Head of caudate nucleus (tissue), 42 donors: ENCODE measurements at places on chromosomes 7 and 10.

- no peak for DNase-seq
Observed at GRCh38 chr7:32930378-32930777, 26.9 kb upstream of the FKBP9 start.

DNA sequence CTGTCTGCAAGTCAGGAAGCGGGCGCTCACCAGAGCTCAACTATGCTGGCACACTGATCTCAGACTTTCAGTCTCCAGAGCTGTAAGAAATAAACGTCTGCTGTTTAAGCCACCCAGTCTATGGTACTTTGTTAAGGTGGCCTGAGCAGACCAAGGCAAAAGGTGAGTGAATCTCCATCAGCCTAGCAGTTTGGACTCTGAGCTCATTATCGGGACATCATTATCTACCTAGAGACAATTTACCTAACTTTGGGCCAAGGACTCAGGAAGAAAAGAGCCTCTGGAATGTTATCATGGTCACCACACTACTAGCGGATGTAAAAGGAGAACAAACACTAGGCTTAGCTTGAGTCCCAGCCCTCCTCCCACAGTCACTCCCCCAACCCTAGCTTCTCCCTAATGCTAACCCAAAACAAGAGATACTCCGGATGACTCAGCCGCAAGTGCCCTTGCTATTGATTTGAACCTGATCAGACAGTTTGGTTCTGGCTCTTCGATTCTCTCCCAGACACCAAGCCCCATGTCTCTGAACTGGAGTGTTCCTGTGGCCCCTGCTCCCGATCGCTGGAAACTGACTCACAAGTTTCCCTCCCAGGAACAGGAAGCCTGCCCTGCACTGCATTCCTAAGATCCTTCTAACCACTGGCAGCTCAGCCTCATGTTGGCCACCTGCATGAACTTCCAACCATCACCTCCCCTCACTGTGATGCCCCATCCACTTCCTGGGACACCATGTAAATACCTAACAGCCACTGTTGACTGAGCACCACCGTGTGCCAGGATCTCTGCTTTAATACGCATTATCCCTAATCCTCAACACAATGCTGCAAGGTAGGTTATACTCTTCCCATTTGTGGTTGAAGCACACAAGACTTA lies 34.5 kb downstream of the CREB3L2 start:
- DNase-seq = no peak

DNA sequence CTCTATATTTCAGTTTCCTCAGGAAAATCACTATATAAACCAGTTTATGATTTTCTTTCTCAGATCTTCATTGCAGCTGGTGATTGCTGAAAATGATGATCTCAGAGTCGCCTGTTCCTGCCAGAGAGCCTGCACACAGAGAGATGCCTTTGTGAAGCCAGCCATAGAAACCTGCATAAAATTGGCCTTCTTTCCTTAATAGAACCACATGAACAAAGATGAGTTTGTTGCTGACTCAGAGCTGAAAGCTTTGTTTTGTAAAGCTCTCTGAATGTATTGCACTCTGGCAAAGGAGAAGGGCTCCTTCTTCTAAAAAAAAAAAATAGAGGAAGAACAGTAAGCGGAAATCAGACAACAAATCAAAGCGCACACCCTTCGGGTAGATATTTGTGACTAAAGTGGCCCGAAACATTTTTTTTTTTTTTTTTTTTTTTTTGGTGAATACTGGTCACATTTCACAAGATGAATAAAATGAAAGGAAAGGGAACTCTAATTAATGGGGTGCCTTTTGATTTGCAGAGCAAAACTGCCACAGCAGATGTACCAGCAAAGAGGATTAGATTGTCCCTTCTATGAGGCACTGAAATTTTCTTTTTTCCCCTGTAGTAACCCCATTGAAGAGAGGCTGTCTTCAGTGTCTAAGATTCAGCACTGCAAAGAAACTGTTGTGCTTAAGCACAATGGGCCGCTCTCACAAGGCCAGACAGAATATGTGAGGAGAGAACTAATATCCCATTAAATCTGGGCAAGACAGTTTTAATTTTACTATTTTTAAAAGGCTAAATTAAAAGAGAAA lies 75.1 kb upstream of the PTPRZ1 start:
- peak; percentile 84 for DNase-seq

- peak; percentile 78 for DNase-seq
Observed at GRCh38 chr7:22452142-22452959, 47.6 kb downstream of the STEAP1B start.

DNA sequence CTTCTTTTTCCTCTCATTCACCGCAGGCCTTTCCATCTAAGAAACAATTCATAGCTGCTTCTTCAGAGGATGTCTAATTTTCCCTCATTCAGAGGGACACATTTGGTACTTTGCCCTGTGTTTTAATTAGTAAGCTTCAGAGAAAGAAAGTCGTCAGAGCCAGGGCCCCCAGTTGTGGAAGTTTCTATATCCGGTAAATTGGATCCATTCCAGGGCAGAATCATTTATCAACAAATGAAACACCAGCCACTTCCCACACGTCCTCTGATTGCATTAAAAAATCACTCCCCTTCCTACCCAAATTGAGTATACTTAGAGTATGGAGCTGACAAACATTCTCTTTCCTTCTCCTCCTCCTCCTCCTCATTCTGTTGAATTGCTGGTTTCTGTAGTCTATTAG lies 205.8 kb upstream of the HDAC9 start:
- no peak for DNase-seq

GRCh38 chr7:77537136-77537777 lies at the start of gene PTPN12:
Gene PTPN12, plus strand, starts transcription at chr7:77537295. Its CDS starts 252 bp downstream, at chr7:77537547.
- no peak for DNase-seq

DNA sequence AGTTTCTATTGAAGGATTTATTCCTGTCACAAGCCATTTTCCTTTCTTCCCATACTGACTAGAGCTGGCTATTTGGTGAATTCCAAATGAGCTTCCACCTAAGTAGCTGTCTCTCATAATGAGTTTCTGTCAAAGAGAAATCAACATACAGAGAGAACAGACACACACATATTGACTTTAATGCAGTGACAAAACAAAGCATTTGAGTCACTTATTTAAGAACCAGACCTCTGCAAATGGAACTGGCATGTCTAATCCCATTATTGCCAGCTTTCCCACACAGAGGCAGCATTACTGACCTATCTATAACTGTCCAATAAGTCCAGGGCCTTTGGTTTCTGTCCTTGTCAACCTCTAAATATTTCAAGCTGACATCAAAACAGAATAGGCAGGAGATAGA lies 179.3 kb upstream of the CSTF2T start:
- no peak for DNase-seq

DNA sequence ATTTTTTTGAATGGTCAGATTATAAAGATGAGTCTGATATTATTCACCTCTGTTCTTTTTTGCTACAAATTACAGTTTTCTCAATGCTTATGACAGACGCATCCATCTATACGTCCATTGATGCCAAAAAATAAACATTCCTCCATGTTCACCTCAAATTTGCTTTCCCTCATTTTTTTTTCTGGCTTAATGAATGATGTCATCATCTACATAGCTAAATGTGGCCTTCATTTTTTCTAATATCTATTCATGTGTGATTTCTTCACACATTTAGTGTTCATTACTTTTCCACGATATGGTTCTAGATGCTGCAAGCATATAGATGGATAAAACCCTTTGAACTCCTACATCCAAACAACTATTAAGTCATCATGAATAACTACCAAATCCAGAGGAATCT lies 163.1 kb downstream of the MAGI2 start:
- DNase-seq = no peak

DNA sequence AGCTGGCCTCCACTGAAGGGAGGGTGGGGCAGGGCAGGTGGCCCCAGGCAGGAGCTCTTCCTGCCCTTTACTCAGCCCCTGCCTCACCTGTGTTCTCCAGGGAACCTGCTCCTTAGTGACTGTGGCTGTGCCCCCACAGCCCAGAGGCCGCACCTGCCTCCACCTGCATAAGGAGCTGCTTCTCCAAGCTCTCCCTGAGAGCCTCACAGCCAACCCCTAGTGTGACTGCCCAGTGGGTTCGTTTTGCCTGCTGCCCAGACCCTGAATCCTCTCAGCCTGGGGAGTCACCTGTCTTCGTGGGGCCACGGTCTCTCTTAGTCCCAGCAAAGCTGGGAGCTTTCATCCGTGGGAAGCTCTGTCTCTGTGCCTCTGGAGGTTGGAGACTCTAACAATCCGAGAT lies 94.4 kb downstream of the GLRX3 start:
- no peak for DNase-seq

DNA sequence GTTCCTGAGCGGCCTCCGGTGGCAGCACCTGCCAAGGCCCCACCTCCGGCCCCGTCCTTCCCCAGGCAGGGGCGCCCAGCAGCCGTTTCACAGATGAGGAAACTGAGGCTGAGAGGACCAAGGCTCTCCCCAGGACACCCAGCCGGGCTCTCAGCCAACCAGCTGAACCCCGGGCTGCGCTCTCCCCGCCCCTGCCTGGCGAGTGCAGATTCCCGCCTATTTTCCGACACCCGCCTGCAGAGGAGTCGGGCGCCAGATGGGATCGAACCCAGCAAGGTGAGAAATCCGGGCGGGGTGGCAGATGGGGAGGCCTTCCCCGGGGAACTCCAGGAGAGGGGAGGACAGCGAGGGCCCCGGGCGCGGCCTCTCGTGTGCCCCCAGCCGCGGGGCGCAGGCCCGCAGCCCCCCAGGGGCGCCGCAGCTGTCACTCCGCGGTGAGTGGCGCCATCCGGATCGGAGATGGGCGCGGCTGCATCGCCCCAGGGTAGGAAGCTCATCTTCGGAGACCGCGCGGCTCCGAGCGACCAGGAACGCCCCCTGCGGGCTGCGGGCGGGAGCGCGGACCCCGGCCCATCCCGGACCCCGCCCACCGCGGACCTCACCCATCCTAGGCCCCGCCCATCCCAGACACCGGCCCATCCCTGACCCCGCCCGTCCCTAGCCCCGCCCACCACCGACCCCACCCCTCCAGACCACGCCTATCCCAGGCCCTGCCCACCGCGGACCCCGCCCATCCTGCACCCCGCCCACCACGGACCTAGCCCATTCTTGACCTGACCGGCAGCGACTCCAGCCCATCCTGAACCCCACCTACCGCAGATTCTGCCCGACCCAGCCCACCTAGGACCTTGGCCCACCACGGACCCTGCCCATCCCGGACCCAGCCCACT lies 90.3 kb downstream of the MICALL2 start:
- no peak for DNase-seq

- no peak for DNase-seq
Observed at GRCh38 chr10:113617086-113617485, 46.8 kb downstream of the NRAP start.

GRCh38 chr7:51303142-51303525 lies 13.5 kb downstream of the COBL start:
- DNase-seq = no peak

DNA sequence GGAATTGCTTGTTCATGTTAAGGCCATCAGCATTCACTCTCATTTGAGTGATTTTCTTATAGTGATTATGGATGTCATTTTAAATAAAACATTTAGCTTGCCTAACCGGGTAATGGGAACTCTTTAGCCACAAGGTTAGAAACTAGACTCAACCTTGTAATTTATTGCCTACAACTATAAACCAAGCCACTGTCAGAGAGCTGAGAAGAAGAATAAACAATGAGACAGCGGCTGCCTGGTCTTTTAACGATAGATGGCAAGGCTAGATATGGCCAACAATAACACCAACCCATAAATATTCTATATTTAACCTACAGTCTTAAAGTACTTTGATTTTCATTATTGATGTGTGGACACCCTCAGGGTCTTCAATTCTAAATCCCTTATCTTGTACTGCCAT lies 27.8 kb upstream of the INHBA start:
- DNase-seq = no peak

DNA sequence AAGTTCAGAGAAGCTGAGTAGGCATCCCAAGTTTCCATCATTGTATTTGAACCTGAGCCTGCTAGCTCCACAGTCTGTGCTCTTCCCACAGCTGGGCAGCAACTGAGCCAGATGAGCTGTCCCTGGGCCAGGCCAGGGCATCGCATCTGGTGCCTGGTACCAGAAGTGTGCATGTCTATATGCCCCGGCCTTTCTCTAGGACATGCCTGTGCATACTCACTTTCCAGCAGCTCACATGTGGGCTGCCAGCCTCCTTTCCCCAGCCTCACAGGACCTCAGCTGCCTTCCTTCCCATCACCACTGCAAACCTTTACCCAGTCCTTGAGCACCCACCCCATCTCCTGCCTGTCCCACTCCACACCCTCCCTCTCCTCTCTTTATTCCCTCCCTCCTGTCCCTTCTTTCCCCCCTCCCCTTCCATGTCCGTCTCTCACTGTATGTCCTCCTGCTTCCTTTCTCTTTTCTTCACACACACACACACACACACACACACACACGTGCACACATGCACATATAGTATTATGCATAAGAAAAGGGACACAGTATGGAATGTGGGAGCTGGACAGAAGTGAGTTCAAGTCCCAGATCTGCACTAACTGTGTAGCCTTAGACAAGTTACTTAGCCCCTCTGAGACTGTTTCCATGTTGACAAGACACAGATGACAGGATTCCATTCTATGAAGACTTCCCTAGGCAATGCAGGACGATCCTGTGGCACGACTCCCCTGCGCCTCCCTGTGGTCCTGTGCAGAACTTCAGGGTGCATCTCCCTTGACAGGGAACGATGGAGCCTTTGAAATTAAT lies 10.9 kb downstream of the CDHR1 start:
- peak; percentile 82 for DNase-seq

DNA sequence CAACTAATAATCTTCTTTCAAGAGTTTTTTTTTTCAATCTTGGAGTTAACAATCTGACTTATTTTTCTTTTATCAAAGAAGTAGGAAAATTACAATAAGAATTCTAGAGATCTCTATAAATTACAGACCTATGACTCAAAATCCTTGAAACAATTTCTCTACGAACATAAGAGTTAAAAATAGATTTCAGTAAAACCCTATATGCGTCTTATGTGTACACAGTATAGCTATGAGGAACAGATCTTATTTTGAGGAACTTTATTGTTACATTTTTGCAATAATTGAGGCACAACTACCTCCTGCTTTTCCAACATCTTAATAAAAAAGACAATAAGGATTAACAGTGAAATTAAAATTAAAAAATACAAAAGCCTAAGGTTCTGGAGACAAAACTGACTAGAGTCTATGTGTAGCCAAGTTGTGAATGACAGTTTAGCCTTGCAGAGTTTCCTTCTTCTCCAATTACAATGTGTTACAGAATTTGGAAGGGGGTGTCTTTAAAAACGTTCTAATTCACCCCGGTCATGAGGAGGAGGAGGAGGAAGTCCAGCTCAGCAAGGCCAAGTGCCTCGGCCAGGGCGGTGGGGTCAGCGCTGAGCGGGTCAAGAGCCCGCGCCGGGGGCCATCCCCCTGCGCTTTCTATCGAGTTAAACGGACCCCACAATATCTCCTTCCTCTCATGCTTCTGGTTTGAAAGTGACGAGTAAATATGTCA lies 40.5 kb downstream of the AMZ1 start:
- peak; percentile 30 for DNase-seq

- DNase-seq = peak; percentile 69
Observed at GRCh38 chr10:97676770-97677581, 10.1 kb downstream of the AVPI1 start.

DNA sequence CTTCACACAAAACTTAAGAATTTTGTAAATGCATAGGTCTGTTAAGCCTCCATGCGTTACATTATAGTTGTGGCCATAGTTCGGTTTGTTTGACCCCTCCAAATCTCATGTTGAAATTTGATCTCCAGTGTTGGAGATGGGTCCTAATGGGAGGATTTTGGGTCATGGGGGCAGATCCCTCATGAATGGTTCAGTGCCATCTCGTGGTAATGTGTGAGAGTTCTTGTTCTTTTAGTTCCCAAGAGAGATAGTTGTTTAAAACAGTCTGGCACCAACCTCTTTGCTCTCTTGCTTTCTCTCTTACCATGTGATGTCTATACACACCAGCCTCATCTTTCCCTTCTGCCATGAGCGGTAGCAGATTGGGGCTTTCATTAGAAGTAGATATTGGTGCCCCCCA lies 264.3 kb downstream of the TCF7L2 start:
- no peak for DNase-seq

- DNase-seq = no peak
Observed at GRCh38 chr7:134703782-134704181, 57.1 kb downstream of the BPGM start.
